ENCODE measurements at places on chromosomes 12 and 14.

DNA sequence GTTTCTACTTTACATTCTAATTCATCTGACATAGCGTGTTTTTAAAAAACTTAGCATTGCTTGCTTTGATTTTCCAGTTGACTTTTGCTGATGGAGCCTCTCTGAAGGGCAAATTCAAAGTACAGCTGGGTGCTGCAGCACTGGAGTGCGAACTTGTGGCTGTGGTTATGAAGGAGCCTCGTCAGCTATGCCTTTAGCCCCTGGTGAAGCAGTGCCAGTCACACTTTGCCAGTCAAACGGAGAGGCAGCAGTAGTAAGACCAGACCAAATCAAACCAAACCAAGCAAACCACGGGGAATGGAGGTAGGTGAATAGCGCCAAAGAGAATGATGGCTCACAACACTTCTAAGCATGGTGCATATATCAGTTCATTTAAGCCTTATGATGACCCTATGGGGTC lies 15.1 kb upstream of the SLC38A2 start:
- DNase-seq = no peak

DNA sequence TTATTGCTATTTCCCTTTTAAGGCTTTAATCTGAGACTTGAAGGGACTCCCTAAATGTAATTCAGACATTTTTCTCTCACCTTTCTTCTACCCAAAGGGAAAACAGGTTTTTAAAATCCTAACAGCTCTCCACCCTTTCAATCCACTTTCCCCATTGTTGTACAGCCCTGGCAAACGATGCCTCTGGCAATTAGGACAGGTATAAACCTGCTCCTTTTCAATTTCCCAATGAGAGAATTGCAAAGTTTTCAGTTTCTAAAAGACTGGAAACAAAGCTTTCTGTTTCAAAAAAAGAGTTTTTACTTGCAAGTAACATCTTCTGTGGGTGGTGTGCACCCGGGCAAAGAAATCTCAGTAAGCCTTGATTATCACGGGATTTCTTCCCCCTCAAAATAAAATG lies 131.2 kb downstream of the HMGA2 start:
- DNase-seq = no peak

DNA sequence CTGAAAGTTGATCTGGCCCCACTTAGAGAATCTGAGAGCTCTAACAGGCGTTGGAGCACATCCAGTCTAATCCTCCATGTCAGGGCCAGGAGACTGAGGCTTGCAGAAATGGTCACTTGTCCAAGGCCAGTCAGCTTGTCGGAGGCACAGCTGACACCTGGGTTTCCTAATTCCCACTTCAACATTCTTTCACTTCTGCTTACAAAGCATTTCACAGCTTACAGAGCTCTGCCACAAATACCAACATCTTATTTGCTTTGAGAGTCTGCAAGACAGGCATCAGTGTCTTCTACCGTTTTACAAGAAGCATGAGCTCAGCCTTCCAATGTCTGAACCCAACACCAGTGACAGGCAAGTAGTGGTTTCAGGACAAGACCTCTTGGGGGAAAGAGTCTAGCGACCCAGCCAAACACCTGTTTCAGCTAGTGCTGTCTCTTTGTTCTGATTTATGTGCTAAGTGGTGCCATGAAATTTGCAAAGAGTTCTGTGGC lies 31.8 kb downstream of the ISCA2 start:
- no peak for DNase-seq

GRCh38 chr14:85943192-85943591 lies 413.2 kb downstream of the FLRT2 start:
- DNase-seq = no peak

- DNase-seq = no peak
Measured at GRCh38 chr12:10739157-10740118, 16.3 kb upstream of the YBX3 start.

DNA sequence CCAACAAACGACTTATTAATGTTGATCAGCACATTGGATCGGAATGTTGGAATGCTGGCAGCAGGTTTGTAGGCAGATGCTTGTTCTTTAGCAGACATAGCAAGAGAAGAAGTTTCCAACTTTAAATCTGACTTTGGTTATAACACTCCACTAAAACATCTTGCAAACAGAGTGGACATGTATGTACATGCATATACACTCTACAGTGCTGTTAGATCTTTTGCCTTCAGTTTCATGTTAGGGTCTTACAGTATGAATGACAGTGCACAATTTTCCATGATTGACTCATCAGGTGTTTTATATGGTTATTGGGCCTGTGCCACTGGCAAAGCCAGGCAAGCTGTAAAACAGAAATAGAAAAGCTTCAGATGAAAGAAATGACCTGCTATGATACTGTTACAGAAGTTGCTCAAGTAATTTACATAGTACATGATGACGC lies 14.3 kb upstream of the DHRS7 start:
- no peak for DNase-seq

GRCh38 chr12:100953217-100953616 lies 158.6 kb downstream of the ANO4 start:
- no peak for DNase-seq

- DNase-seq = no peak
Measured at GRCh38 chr14:52485350-52485960, 66.8 kb downstream of the TXNDC16 start.

- DNase-seq = no peak
Measured at GRCh38 chr12:9756170-9756569, 4.5 kb downstream of the CD69 start.
